ENCODE measurements at places on chromosomes 16 and 17.

DNA sequence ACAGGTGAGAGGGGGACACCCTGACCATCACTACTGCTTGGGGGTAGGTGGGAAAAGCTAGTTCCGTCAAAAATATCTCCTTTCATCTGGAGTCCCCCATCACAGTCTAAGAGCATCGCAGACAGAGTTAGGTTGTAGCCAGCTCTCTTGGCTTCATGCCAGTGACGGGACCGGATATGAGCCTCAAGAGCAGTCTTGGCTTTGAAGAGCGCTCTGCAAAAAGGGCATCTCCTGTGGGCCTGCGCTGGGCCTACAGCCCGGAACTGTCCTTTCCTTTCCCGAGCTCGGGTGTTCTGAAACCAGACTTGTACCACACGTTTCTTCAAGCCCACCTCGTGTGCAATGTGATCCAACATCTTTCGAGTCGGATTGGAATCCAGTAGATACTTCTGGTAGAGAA, 253.6 kb downstream of the ZFHX3 start:
- no peak for DNase-seq

DNA sequence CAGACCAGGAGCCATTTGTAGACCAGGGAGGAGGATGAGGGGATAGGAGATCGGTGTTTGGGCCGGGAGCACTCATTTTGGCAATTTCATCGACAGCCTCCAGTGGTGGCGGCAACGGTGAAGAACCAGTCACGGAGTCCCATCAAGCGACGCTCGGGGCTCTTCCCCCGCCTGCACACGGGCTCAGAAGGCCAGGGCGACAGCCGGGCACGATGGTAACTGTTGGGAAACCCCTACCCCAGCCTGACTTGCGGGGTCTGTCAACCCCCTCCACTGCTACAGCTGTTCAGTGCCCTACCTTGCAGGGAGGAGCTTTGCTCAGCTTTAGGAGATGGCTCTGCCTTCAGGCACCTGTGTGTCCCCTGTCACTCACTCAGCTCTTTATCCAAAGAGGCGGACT, 43.0 kb downstream of the OR1D5 start:
- DNase-seq, result no peak

- no peak for DNase-seq
These were observed 49.4 kb downstream of the BEAN1 start for GRCh38 chr16:66476328-66477027.

DNA sequence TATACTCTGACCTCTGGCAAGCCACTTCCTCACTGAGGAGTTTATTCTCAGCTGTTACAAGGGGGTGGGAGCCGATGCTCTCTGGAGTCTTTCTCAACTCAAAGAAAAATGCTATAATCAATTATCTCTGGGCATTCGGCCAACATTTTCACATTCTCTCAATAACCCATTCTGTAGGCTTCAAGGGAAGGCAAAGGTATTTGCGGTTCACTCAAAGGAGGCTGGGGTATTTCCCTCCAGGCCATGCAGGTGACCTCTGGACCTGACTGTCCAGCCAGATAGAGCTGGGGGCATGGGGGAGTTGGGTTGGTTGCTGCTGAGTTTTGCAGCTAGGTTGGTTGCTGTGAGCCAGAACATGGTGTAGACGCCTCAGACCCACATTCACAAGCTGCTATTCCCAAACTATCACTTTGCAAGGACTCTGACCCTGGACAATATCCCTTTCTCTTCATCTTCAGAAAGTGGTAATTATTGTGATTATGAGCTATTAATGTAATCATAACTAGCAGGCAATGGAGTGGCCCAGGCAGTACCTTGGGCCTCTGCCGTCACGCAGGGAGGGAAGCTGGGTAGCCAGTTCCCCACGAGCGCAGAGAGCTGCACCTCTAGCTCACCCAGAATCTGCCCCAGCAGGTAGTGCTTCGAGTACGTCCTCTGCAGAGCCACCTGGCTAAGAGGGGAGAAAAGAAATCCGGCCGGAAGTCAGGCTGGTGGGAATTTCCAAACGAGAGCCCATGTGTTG, 42.1 kb downstream of the AIPL1 start:
- no peak for DNase-seq

DNA sequence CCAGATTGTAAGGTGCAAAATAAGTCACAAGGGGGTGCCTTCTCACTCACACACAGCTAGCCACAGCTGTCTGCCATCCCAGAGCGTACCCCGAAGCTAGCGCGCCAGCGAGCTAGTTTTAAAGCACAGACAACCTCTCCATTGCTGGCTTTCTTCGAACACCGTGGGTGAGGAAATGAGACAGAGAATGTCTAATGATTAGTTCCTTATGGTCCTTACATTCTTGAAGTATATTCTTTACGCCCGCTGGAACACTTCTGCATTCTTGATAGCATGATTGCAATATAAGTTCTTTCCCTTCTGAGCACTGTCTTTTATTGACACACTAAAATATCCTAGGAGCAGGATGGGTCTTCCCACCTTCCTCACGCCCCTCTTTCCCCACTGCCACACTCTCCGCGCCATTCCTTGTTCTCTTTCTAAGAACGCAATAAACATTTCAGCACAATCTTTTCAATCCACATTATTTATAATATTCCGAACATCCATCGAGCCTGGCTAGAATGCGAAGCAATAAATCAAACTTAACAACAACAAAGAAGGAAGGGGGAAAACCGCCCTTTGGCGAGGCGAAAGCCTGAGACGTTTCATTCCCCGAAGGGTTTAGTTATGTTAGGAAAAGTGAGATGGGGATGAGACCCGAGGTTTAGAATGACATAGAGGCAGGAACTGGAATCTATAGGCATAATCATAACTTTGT, 251.3 kb downstream of the NTN1 start:
- no peak for DNase-seq

- no peak for DNase-seq
These were observed 10.7 kb upstream of the MRPS23 start for GRCh38 chr17:57860414-57860999.

GRCh38 chr16:27449434-27450195, 47.6 kb downstream of the IL21R start:
- DNase-seq, result no peak

DNA sequence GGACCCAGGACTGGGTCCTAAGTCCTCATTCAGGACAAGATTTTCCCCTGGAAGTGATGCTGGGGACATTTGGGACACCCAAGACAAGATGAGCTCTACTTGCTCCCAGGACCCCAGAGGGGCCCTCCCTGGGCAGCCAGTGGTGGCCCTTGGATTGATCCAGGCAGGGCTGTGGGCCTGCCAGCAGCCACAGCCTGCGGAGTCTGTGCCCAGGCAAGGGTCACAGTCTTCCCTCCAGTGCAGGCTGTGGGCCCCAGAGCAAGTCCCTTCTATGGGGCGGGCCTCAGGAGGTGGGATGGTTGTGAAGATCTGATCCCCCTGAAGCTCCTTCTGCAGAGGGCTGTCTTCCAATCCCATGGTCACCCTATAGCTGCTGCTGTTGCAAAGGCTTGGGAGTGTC, 12.6 kb downstream of the CA7 start:
- DNase-seq, result no peak

- DNase-seq, result no peak
These were observed 10.4 kb downstream of the SLC6A4 start for GRCh38 chr17:30225112-30225511.
